ENCODE measurements at places on chromosomes 4 and X. TPM values are rescaled to one million over a fixed set of nuclear protein-coding genes. Genes with fewer than 3 reads are reported as not detected.

FAM9C gene
- polyA plus RNA-seq = 2.6 TPM

- DNase-seq = no peak
Measured at GRCh38 chr4:23837371-23837770, 52.5 kb downstream of the PPARGC1A start.

DNA sequence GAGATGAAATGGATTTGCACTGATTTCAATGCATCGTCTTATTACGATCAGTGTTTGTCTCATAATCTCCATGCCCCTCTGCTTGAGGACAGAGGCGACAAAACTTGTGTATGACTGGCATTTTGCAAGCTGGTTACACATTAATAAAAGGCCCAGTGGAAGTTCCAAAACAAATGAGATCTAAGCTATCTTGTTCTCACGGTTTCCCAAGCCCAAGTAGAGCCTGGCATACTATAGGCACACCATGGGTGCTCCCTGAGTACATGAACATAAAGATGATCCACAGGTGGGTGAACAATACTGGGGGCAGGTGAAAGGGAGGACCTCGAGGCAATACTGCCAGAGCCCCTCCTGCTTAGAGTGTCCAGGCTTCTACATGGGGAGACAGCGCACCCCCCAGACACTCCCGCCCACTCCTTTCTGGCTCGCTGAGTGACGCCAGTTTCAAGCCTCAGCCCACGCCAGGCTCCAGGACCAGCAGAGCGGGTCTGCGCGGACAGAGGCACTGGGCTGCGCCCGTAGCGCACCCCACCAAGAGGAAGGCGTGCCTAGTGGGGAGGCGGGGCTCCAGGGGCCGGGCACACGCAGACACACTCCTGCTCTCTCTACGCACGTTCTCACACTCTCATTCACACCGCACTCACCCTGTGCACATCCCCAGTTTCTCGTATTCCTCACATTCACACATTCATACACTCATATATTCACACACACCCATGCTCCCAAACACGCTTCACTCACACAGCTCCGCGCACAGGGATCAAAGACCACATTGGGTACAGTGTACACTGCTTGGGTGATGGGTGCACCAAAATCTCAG is 8.9 kb upstream of the GSX2 start:
- DNase-seq = peak; percentile 77

DNA sequence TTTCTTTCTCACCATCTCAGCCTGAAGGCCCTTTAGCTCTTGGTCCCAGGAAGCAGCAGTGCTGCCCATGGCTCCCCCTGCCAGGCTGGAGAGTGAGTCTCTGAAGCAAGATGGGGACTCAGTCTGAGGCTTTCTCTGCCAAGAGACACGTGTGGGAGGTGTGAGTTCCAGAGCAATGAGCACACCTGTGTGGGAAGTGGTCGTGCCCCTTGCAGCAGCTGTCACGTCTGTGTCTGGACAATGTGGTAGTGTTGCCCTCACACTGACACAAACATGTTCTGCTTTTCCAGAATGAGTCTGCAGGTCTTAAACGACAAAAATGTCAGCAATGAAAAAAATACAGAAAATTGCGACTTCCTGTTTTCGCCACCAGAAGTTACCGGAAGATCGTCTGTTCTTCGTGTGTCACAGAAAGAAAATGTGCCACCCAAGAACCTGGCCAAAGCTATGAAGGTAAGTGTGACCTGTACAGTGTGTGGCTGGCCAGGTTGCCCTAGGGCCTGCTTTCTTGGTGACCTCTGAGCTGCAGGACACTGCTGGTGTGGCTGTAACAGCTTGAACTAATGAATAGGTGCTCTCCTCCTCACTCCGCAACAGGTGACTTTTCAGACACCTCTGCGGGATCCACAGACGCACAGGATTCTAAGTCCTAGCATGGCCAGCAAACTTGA is 1.9 kb downstream of the TACC3 start:
- DNase-seq = no peak

DNA sequence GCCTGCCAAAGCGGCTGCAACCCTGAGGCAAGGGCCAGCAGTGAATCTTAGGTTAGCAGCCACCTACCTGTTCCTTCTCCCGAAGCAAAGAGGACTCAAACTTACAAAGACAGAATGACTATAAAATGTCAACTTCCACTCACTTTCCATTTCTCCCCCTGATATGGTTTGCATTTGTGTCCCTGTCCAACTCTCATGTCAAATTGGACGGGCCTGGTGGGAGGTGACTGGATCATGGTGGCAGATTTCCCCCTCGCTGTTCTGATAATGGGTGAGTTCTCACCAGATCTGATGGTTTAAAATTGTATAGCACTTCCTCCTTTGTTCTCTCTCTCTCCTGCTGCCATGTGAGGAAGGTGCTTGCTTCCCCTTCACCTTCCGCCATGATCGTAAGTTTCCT is 35.3 kb upstream of the TMEM154 start:
- no peak for DNase-seq

- DNase-seq = no peak
Measured at GRCh38 chrX:2610246-2611170, 80.6 kb upstream of the CD99 start.

Data from SK-N-SH (cell line).